Stomach (tissue), 19 donors: ENCODE measurements at places on chromosomes 2 and 18. TPM values are rescaled to one million over a fixed set of nuclear protein-coding genes. Genes with fewer than 3 reads are reported as not detected.
A peak's percentile ranks its signal among the peaks of the same experiment; 100 is the strongest.

DNA sequence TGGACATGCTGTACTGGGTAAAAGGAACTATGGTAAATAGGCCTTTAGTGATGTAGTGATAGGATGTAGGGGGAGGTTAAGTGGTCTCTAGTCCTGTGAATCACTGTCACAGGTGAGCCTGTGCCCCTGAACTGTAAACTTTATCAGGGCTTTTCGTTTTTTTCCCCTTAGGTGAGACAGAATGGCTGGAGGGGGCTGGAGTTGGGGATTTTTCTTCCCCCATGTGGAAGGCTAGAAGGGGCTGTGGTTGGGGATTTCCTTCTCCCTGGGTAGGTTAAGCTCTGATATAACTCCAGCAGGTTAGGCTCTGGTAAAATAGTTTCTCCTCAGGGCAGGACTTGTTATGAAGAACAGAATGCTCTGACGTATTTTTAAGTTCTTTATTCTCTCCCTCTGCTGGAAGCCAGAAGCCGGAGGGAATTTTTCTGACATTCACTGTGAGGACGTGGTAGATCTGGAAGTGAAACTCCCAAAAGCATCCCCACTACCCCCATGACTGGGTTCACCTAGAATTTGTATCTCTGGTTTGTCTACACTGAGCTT is 28.5 kb downstream of the PIKFYVE start:
- H3K4me1 ChIP-seq, result no peaks in the 10 kb centered on the region
- peaks cover 19% of the 10 kb centered on the region for H3K36me3 ChIP-seq
- no peak for DNase-seq
- no peak overlapping the region for H3K27ac ChIP-seq

DNA sequence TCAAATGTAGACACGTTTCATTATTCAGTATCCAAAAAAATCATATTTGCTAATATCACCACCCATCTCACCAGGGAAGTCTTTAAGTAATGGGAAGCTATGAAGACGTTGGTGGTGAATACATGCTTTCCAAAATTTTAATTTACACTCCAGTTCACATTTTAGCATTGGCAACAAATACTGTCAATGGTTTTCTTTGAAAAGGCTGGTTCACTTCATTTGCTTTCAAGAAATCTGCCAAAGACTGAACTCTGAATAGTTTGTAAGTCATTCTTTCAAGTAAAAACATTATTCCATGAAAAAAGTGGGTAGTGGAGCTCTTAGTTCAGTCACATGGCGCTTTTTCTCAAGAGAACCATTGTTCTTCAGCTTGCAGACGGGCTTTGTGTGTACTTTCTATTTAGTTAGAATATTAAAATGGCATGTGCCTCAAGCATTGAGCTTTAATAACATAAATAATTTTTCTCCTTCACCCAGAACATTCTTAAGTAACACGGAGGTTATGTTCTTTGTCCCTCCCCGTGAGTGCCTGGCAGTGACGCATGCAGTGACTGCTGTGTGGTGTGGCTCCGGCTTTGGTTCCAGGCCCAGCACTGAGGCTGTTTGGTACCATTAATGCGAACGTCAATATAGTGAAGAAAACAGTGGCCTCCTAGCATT is 300.0 kb upstream of the HDAC4 start:
- H3K27ac ChIP-seq, result no peak overlapping the region
- no peak overlapping the region for H3K4me3 ChIP-seq
- H3K27me3 ChIP-seq, result no peaks in the 10 kb centered on the region
- H3K4me1 ChIP-seq, result no peaks in the 10 kb centered on the region
- H3K36me3 ChIP-seq, result no peaks in the 10 kb centered on the region

The PLCD4 gene
- total RNA-seq, result 13.8 TPM

- H3K4me3 ChIP-seq, result no peak overlapping the region
- H3K27ac ChIP-seq, result no peak overlapping the region
- DNase-seq, result peak; percentile 1
- no peaks in the 10 kb centered on the region for H3K27me3 ChIP-seq
- peaks cover 7% of the 10 kb centered on the region for H3K36me3 ChIP-seq
Measured at GRCh38 chr2:200929334-200930249, 33.9 kb downstream of the ORC2 start.

GRCh38 chr2:54577035-54577434 is 120.9 kb downstream of the SPTBN1 start:
- peak; percentile 91 for DNase-seq
- H3K4me3 ChIP-seq, result no peak overlapping the region
- peak overlapping the region; percentile 94 for H3K27ac ChIP-seq
- H3K4me1 ChIP-seq, result peaks cover 91% of the 10 kb centered on the region
- H3K36me3 ChIP-seq, result no peaks in the 10 kb centered on the region

GRCh38 chr2:211487733-211488132 is 931.3 kb downstream of the CPS1 start:
- H3K4me3 ChIP-seq, result no peak overlapping the region
- H3K27ac ChIP-seq, result no peak overlapping the region
- H3K36me3 ChIP-seq, result no peaks in the 10 kb centered on the region
- DNase-seq, result no peak
- no peaks in the 10 kb centered on the region for H3K4me1 ChIP-seq

- H3K27ac ChIP-seq, result no peak overlapping the region
- no peaks in the 10 kb centered on the region for H3K27me3 ChIP-seq
- no peak overlapping the region for H3K4me3 ChIP-seq
- no peaks in the 10 kb centered on the region for H3K4me1 ChIP-seq
- no peaks in the 10 kb centered on the region for H3K36me3 ChIP-seq
- no peak for DNase-seq
Measured at GRCh38 chr2:116718451-116718850, 1096.0 kb upstream of the DDX18 start.
